NT2/D1 (cell line): ENCODE measurements at places on chromosomes 13 and 19.

- no peak for DNase-seq
Measured at GRCh38 chr13:77323858-77324257, 3.0 kb downstream of the MYCBP2 start.

DNA sequence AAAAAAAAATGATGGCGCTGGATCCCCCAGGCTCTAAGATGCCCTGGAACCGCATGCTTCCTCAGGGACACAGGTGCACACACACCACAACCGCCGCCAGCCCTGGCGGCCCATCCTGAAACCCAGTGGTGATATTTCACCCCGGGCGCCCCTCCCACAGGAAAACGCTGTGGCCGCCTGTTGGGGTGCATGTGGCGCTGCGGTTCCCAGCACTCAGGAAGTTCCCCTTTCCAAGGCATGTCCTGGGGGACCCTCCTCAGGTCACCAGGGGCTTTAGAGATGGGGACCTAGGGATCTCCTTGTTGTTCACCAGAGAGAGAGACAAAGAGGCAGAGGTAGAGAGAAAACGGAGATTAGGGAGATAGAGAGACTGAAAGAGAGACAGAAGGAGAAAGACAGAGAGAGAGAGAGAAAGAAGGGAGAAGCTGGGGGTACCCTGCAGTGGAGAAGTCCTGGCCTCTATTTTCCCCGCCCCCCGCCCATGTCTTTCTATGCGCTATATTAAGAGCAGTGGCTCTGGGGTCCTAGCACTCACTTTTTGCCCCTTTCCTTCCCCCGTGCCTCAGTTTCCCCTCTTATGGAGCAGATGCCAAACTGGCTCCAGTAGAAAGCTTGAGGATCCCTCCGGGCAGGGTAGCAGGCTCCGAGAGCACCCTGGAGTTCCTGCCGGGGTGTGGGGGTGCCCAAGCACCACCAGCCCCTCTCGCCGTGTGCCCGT is 2.3 kb downstream of the ADGRE2 start:
- no peak for DNase-seq

DNA sequence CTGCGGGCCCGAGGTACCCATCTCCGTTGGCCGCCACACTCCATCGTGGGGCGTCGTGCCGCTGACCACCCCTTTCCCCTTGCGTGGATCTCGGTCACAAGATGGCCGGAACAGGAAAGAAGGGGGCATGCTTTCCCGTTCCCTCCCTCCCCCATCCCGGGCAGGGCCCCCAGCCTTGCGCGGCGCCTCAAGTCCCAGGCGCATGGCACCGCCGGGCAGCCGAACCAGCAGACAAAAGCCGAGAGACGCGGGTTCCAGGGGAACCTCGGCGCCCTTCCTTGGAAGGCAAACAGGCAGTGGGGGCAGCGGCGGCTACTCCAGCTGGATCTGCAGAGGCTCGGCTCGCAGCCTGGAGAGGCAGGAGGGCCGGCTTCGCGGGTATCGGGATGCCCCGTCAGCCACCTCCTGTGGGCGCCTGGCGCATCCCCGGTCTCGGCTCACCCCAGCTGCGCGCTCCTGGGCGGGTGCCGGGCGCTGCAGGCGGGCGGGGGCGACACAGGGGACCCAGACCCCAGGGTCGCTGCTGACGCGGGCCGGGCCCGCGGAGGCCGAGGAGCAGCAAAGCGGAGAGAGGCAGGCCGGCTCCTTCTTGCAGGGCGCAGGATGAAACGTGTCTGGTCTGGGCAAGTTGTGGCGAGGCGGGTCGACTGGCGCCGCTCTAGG is 439 bp downstream of the DZIP1 start:
- peak; percentile 23 for DNase-seq

GRCh38 chr13:113895436-113895835 is 31.6 kb upstream of the GAS6 start:
- DNase-seq, result no peak

DNA sequence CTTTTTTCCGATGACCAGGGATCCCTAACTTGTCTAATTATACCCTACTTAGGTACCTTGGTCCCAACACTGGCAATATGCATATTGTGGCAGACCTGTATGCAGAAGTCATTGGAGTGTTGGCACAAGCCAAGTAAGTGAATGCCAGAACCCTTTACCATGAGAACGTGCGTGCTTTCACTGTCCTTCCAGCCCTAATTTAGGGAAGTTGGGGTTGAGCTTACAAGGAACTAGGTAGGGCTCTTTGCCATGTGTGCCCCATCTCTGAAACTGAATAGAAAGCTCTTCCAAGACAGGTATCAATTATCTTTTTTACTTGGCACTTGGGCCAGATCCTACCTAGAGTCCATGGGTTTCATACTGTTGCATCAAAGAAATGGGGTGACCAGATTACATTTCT is 93.2 kb downstream of the FRY start:
- no peak for DNase-seq

DNA sequence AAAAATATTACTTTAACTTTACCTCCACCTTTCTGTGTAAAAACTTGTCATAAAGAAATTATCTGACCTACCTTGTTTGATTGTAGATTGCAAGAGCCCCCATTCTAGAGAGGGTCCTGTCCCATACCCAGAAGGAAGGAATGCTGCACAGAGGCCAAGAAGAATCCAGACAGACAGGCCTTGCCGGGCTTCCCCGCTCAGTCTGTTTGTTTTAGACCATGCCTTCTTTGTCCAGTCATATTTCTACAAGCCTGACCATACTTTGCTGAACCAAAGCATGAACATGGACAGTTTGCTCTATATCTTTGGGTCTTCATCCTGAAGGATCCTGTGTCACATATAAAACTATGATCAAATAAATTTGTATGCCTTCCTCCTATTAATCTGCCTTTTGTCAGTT is 95.8 kb upstream of the MYCBP2 start:
- no peak for DNase-seq

DNA sequence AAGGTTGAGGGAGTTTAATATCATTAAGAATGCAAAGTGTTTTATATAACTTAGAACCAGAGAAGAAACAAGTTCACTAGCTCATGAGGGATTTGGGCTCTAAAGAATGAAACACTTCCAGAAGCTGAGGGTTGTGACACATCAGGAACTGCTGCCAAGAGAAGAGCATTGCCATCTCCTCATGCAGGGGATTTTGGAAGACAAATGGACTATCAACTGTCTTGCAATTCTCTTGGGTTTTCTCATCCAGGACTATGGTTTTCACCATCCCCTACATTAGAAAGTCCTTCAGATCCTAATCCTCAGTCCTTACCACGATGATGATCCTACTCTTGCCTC is 59.7 kb upstream of the KL start:
- DNase-seq, result no peak

DNA sequence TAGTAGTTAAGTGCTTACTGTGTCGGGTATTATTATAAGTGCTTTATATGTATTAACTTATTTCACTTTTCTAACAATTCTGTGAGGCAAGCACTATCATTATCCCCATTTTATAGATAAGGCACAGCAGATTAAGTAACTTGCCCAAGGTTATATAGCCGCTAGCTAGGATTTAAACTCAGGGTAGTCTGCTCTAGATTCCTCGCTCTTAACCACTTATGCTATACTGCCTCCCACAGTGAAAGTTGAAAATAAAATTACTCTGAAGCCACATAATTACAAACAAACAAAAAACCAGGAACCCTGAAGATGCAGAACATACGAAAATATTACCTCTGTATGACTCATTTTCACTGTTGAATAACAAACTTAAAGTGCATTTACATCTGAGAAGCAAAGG is 3.9 kb downstream of the TEX30 start:
- DNase-seq, result no peak

- no peak for DNase-seq
Measured at GRCh38 chr19:1235625-1236538, 1.9 kb downstream of the CBARP start.

- DNase-seq, result no peak
Measured at GRCh38 chr13:97353927-97354675, 79.9 kb upstream of the RAP2A start.

GRCh38 chr13:45678282-45678681 is 23.8 kb upstream of the CBY2 start:
- peak; percentile 25 for DNase-seq
